Fibroblast of the conjunctiva (primary cell): ENCODE measurements at places on chromosomes 2 and 18.

- no peak for DNase-seq
Observed at GRCh38 chr2:144948205-144948855, 428.4 kb upstream of the ZEB2 start.

GRCh38 chr2:157192445-157193423, 64.8 kb upstream of the GALNT5 start:
- no peak for DNase-seq

DNA sequence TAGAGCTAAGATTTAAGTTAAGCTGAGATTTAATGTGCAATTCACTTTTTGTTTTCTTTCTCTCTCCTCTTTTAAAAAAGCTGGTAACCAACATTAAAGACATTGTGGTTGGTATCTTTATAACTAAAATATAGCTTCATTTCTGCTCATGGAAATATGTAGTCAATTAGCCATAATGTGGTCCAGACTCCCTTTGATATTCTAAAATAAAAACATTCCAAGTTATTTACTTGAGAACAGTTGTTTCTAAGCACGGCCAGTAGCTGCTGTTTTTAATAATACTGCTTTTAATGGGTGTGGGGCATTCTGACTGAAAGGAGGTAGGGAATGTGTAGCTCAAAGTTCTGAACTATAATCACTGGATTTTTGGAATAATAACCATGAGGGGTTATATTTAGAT, 183.3 kb upstream of the FBXO11 start:
- DNase-seq = no peak

DNA sequence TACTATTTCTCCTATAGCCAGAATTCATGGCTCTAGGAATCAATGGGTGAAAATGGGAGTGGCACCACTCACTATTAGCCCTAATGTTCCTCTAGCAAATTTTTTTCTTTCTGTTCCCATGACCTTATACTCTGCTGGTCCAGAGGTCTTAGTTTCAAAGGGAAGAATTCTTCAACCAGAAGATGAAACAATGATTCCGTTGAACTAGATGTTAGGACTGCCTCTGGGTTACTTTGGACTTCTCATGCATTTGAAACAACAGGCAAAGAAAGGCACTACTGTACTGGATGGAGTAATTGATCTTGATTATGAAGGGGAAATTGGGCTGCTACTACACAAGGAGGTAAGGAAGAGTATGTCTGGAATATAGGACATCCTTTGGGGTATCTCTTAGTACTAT, 18.6 kb upstream of the ADCYAP1 start:
- no peak for DNase-seq

GRCh38 chr2:162992828-162993227, 154.3 kb upstream of the KCNH7 start:
- DNase-seq = no peak

DNA sequence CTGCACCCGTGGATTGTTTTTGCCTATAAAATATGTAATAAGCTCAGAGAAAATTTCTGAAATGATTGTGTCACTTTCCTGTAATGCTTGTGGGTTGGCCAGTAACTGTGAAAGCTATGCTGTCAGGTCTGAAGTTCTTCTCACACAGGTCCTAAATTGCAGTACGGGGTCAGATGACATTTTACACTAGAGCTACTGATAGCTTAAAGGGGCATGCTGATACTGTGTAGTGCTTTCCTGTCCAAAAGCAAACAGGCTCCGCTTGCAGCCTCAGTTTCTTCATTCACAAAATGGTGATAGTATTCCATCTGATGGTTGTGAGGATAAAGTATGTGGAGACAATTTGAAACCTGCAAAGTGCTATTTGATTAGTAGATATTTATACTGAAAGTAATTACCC, 7.6 kb upstream of the FARSB start:
- DNase-seq = no peak

DNA sequence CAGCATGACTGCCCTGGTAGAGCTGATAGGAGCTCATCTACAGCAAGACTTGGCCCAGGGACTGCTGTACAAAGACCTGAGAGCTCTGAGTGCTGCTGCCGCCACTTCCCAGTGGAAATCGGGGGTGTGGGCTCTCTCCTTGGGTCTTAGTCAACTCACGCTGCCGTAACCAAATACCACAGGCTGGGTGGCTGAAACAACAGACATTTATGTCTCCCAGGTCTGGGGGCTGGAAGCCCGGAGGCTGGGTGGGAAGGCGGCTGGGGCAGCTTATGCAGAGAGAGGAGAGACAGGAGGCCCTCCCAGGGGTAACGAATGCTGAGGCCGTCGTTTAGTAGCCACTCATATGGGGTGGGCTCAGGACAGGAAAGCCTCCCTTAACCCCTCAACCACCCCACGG, 15.4 kb upstream of the MAL start:
- DNase-seq = no peak

GRCh38 chr2:141105763-141106162, 1025.1 kb downstream of the LRP1B start:
- no peak for DNase-seq

GRCh38 chr18:5285326-5285725, 10.2 kb downstream of the ZBTB14 start:
- DNase-seq = no peak

GRCh38 chr2:182608181-182608845, 107.7 kb upstream of the DNAJC10 start:
- no peak for DNase-seq

- DNase-seq = no peak
Observed at GRCh38 chr18:54032412-54032811, 192.1 kb downstream of the MBD2 start.

DNA sequence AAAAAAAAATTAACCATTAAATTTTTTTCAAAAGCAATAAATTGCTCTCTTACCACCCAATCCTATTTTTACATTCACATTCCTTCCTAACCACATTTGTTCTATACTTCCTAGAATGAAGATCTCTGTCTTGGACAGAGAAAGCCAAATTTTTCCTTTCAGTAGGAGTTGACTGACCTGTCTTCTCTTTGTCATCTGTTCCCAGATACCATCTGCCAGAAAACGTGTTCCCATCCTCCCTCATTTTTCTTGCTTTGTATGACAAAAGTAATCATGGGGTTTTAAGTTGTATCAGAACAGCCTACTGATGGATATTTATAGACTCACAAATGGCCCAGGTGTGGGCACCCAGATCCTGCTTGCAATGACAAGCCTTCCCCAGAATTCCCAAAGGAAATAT, 182.1 kb downstream of the CYP26B1 start:
- no peak for DNase-seq

- no peak for DNase-seq
Observed at GRCh38 chr2:68512966-68513365, 45.6 kb downstream of the APLF start.

DNA sequence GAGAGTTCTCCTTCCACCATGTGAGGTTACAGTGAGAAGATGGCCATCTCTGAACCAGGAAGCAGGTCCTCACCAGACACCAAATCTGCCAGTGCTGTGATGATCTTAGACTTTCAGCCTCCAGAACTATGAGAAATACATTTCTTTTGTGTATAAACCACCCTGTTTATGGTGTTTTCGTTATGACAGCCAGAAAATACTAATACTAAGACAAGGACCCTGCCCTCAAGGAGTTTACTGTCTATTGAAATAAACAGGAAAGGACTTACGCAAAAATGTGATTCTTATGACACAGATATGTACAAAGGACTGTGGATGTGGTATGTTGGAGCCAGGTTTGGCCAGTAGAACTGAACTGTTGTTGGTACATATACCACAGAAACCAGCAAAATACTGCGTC, 184.3 kb downstream of the MCFD2 start:
- no peak for DNase-seq

- DNase-seq = no peak
Observed at GRCh38 chr2:199458806-199459285, 1.1 kb upstream of the SATB2 start.

GRCh38 chr2:40373111-40373510, 78.8 kb downstream of the SLC8A1 start:
- DNase-seq = no peak

GRCh38 chr2:106843001-106843909, 42.7 kb downstream of the ST6GAL2 start:
- DNase-seq = no peak

DNA sequence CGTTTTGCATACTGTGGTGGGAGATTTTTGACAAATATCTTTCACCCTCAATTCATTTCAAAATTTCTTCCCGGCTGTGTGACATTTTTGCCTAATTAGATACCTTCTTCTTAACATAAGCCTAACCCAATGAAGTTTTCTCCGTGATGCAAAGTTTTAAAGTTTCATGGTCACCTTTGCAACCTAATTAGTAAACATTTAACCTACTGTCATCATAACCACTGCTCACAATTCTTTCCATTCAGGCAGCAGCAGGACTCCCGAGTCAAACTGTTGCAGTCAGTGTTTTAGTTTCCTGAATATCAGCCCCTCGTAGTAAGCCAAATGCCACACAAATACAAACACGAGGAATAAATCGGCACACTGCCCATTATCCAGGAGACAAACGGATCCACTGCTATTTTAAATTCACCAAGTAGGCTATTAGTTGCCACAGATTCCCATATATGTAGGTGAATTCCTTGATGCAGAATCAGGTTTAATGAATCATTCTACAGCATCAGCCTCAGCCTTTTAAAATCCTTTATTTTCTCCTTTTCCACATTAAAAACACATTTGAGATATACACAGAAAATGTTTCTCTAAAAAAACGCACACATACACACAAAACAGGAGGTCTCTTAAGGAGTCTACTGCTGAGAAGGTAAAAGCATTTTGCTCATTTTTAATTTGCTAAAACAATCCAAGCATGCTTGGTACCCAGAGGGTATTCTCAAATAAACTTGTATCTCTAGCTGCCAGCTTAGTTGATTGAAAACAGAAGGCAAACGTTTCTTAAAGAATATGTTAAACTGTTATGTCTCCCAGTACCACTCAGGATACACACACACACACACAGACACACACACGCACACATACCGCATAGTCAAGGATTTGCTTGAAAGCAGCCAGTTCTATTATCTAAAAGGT, 106.5 kb upstream of the KCTD1 start:
- DNase-seq = no peak

DNA sequence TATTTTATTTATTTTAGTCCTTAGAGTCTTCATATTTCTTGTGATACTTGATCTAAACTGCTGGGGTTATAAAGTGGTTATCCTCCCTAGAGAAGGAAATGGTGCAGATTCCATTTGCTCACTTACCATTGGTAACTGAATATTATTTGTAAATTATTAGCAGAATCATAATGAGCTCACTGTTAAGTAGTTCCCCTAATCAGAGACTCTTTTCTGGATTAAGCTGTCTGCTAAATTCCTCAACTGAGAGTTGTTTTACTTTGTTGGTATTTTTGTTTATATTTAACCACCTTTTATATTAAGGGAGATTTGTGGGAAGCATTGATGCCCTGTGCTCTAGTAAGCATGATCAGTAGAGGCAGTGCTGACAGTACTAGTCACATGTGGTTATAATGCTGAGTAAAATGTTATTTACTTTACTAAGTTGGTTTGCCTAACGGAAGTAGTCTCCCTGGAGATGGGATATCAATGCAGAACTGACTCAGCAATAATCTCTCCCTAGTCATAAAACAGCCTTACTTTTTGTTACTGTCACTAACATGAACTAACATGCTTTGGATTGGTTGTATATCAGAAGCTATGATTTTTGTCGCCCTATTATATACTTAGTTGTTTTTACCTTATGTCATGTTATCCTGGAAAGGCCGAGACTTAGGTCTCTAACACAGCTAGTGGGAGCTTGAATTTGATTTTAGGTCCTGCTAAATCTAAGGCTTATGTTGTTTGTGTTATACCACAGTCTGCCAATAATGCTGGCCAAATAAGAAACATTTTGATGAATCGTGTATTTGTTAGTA, 166.7 kb downstream of the MCFD2 start:
- peak; percentile 46 for DNase-seq

DNA sequence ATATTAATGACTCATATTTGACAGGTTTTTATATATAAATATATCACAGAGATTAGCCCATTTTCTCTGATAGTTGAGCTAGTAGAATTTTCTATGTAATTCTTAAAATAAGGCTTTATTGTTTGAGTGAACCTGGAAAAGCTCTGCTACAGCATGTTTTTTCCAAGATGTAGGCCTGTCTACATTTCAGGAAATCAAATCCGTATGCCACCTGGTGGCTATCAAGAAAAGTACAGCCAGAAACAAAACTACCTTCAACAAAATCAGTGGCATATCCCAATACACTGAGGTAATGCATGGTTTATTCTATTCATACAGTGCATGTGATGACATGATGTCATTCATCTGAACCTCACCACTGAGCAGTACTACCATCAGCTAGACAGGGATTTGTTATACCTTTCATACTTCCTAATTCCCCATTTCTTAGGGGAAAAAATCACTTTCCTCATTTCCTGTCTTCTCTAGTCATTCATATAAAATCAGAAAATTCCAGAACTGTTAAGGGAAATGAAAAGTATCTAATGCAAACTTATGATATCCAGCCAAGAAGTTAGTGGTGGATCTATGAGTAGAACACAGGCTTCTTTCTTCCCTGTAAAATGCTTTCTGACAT, 310.4 kb upstream of the SYT4 start:
- peak; percentile 26 for DNase-seq

DNA sequence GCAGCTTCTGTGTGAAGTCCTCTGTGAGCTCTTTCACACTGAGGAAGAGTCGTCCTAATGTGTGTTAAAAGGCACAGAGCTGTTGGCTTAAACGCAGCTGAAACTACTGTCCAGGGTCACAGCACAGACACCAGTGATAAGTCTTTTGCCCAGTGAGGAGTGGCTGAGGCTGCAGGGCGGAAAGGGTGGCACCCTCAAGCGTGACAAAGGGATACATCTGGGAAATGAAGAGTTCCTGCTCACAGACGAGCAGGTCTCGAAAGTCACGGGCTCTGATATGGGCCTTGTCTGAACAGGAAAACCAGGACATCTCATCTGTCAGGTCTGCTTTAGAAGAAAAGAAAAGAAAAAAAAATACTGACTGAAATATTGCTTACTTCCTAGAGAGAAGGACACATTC, 36.5 kb downstream of the TGIF1 start:
- DNase-seq = no peak

GRCh38 chr2:25977768-25978167, 4.5 kb downstream of the KIF3C start:
- DNase-seq = no peak

DNA sequence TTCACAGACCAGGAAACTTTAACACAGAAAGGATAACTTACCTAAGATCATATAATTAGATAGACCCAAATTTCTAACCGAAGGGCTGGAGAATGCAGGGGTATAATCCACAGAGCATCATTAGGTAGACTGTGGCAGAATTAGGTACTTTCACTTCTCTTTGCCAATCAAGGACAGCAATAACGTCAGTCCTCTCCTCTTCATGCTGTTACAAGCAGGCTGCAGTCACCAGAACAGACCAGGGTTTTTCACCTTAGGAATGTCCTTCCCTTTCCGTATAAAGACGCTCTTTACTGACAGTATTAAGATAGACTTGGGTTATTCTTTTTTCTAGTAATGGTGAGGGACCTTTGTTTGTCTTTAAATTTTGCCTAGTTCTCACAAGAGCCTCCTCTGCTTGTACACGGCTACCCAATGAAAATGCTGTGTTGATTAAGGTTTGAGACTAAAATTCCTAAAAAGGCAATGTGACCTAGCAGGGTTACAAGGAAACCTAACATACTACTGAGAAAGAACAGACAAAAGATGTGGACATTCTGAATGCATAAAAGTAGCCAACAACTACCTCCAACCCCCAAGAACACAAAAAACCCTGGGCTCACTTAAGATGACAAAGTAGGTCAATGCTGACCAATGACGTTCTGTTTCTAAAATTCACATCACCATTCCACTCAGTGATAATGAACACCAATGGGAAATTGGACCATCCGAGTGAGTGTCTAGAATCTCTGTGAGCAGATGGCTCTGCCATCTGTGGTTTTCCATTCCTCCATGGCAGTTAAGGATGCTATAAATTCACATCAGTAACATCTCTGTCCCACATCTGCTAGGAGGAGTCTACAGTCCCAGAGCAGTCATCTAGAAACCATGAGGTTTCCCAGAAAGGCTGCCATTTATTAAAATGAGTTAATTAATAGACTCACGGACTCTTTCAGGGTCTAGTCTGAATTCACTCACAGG, 2.1 kb downstream of the PDIA6 start:
- no peak for DNase-seq
